Upper lobe of left lung (tissue), 6 donors: ENCODE measurements at places on chromosomes 1 and 21. TPM values are rescaled to one million over a fixed set of nuclear protein-coding genes. Genes with fewer than 3 reads are reported as not detected.

The TLCD4 gene
- total RNA-seq: 3.1 TPM

DNA sequence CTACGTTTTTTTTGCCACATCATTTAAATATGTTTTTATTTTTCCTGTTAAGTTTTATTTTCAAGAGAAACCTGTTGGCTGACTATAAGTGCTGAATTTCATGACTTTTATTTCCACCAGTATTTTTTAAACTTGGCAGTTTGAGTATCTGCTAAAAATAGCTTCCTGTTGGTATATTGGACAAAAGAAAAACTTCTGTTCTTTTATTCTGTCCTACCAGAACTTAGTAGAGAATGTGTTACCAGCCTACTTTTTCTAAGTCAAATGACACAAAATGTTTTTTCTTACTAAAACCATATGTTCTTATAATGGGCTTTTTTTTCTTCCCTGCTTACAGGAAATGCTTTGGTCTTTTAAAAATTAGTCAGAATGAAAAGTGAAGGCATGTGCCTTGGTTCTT, 7.6 kb downstream of the DR1 start:
- no peak overlapping the region for H3K4me3 ChIP-seq
- no peak overlapping the region for H3K27ac ChIP-seq
- DNase-seq: no peak
- no peaks in the 10 kb centered on the region for H3K27me3 ChIP-seq
- peaks cover 13% of the 10 kb centered on the region for H3K36me3 ChIP-seq

GRCh38 chr1:231177226-231177625, 15.4 kb downstream of the TRIM67 start:
- no peak overlapping the region for H3K4me3 ChIP-seq
- H3K27ac ChIP-seq: no peak overlapping the region
- H3K4me1 ChIP-seq: no peaks in the 10 kb centered on the region

GRCh38 chr21:44507673-44508425, 32.1 kb downstream of the KRTAP10-1 start:
- H3K4me3 ChIP-seq: no peak overlapping the region
- no peaks in the 10 kb centered on the region for H3K27me3 ChIP-seq
- H3K4me1 ChIP-seq: peaks cover 9% of the 10 kb centered on the region
- H3K27ac ChIP-seq: no peak overlapping the region

DNA sequence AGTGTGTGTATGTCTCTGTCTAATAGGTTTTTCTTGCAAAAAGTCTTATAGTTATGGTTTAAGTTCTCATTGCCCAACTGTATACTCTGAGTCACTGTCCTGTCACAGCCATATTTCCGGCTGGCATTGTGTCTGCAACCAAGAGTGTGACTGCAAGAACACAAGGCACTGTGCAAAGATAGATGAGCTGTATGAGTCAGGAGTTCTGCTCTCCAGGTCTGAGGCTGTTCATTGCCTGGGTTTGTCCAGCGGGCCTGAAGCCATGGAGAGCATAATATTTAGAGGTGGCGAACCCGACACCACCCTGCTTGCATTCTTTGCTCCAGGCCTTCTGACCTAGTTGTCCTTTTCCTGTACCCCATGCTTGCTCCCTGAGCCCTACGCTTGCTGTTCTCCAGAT, 50.9 kb upstream of the CNIH3 start:
- H3K4me1 ChIP-seq: no peaks in the 10 kb centered on the region
- no peak overlapping the region for H3K4me3 ChIP-seq
- no peak for DNase-seq
- H3K27ac ChIP-seq: no peak overlapping the region
